ENCODE measurements at places on chromosomes 2 and 18.

- no peak for DNase-seq
Observed at GRCh38 chr2:98524168-98524567, 79.5 kb downstream of the INPP4A start.

- DNase-seq, result no peak
Observed at GRCh38 chr2:229456091-229456490, 185.0 kb upstream of the PID1 start.

DNA sequence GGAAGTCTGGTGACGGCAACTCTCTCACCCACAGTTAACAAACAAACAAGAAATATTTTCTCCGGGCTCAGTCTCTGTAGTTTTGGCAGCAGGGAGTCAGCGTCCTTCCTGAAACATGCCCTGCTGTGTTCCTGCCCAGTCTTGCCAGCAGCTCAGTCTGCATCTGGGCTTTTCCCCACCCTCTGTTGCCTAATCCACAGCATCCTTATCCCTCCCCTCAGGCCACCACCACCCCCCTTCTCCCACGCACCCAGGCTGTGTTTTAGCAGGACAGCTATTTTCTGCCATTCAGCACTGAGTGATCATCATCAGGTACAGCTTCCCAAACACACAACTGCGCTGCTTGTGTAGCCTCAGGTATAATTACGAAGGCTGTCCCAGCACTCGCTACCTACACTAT lies 168.2 kb downstream of the DPP10 start:
- no peak for DNase-seq

DNA sequence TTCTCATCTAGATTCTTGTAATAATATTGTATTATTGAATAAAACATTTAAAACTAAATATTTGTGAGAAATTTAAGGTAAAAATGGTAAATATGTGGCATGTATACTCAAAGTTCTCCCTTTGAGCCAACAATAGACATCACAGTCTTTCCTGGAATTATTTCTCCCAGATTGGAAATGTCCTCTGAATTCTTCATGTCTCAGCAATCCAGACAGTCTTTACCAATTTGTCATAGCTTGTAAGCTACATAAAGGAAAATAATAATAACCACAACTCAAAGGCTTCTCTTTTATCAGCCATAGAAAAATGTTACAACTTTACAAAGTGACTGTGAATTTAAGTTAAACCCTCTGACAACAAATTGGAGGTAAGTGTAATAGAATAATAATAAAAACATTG lies 784.9 kb downstream of the EPHA4 start:
- no peak for DNase-seq

- no peak for DNase-seq
Observed at GRCh38 chr2:62785216-62785615, 79.7 kb downstream of the EHBP1 start.

GRCh38 chr2:70806620-70807019 lies 13.8 kb downstream of the CLEC4F start:
- no peak for DNase-seq

DNA sequence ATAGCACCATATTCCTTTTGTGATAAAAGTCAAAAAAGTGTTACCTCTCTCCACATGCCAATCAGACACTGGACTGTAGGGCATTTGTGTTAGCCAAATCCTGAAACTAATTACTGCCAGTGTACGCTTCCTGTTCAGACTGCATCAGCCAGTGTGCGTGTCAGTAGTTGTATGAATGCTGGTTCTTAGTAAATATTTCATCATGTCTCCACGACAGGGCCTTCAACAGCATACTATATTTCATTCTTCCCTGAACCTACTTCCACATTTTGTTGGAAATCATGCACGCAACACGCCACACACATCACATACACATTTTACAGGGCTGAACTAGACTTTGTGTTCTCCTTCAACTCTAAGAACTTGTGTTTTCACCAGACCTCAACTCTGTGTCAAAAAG lies 77.5 kb downstream of the EPB41L3 start:
- no peak for DNase-seq

DNA sequence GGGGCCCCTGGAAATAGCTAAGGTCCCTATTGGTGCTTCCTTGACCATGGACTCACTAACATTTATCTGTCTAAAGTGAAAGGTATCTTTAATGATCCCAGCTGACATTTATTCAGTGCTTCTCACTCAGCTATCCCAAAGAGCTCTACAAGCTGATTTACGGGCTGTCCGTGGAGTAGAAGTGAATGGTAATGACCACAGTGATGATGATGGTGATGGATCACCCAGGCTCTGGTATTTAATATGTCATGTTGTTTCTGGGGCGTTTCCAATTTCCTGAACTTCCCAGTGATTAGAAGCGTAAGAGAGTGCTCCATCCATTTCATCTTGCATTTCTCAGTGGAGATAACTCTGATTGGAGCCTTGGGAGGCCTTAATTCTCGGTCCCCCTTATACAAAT lies 304.3 kb downstream of the HRH4 start:
- no peak for DNase-seq

DNA sequence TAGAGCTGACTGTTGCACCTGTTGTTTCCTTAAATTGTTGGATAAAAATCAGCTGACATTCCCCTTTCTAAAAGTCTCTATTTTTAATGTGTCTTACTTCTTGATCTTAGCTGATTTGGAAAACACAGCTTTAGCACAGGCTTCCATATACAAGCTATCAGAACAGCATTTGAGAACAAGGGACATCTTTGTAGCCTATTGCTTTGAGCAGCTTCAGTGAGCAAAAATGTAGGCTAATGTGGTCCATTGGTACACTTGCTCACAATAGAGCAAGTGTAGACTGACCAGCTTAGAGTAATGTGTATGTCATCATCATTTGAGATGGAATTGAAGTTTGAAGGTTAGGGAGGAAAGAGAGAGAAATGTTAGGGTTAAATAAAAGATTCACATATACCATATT lies 7.0 kb downstream of the INPP1 start:
- DNase-seq, result no peak

DNA sequence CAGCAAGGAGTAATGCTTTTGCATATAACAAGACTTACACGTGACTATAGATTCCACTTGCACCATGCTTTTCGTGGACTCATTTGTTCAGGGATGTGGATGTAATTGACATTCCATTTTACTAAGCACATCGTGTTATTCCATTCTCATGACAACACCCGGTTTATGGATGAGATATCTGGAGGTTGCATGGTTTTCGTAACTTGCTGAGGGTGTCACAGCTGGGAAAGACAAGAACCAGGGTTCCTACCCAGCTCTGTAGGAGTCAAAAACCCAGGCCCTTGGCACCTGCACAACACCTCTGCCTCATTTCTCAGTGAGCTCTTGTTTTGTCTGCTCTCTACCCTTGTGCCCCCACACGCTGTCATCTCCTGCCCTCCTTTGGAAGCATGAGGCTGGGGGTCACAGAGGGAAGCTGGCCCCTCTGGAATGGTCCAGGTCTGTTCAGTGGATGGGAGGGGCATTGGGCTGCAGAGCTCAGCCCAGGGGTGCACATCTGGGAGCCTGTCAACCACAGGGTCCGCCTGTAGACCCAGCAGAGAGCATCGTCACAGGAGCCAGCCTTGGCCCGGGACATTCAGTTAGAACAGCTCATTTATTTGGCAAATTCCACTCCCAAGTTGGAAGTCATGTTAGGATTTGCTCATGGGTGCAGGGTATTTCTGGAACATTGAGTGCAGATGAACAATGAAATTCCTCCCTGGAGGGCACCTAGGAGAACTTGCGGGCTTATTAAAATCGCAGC lies 120.1 kb upstream of the TWIST2 start:
- no peak for DNase-seq
